Sigmoid colon (tissue), 7 donors: ENCODE measurements at places on chromosomes 3 and 15. TPM values are rescaled to one million over a fixed set of nuclear protein-coding genes. Genes with fewer than 3 reads are reported as not detected.

Gene SERPINI2
- polyA plus RNA-seq, result not detected

Gene PLA2G4D
- polyA plus RNA-seq, result under 0.01 TPM

Gene KBTBD13
- polyA plus RNA-seq, result not detected

Gene KNG1
- polyA plus RNA-seq, result 0.35 TPM

Gene VIPR1
- polyA plus RNA-seq, result 50.6 TPM

Gene MYH15
- 0.39 TPM for polyA plus RNA-seq

Gene PAK2
- polyA plus RNA-seq, result 30.4 TPM

Gene SLC6A20
- not detected for polyA plus RNA-seq
